ENCODE measurements at places on chromosomes 2 and 18.

GRCh38 chr2:190138032-190138431 lies 75.5 kb upstream of the MSTN start:
- DNase-seq = no peak

DNA sequence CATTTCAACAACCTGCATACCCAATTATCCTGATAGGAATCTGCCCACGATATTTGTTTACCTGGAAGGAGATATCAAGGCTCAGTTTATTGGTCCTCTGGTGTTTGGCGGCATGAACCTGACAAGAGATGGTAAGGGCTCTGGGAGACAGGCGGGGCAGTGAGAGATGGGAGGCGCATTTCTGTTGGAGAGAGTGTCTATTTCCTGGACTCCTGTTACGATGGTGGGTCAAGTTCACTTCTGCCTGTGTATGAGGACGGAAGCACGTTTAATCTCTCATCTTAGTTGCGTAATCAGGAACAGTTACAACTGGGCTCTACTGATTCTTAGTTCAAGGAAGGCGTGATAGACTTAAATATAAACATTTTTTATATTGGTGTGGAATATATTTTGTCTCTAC lies 8.9 kb downstream of the PDCL3 start:
- no peak for DNase-seq

DNA sequence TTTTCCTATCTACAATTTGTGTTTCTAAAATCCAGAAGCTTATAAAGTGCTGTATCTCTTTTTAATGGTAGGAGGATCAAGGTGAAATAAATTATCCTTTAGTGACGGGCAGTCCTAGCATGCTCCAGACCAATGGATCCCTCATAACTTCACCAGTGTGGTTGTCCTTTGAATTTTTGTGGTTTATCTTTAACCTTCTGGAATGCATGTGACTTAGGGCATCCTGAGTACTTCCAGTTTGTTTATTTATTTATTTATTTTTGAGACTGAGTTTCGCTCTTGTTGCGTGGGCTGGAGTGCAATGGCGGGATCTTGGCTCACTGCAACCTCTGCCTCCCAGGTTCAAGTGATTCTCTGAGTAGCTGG lies 40.4 kb downstream of the NUP35 start:
- DNase-seq = no peak

GRCh38 chr18:9561759-9562158 lies 52.6 kb downstream of the PPP4R1 start:
- no peak for DNase-seq

GRCh38 chr18:58221060-58221725 lies 177.2 kb downstream of the NEDD4L start:
- no peak for DNase-seq

DNA sequence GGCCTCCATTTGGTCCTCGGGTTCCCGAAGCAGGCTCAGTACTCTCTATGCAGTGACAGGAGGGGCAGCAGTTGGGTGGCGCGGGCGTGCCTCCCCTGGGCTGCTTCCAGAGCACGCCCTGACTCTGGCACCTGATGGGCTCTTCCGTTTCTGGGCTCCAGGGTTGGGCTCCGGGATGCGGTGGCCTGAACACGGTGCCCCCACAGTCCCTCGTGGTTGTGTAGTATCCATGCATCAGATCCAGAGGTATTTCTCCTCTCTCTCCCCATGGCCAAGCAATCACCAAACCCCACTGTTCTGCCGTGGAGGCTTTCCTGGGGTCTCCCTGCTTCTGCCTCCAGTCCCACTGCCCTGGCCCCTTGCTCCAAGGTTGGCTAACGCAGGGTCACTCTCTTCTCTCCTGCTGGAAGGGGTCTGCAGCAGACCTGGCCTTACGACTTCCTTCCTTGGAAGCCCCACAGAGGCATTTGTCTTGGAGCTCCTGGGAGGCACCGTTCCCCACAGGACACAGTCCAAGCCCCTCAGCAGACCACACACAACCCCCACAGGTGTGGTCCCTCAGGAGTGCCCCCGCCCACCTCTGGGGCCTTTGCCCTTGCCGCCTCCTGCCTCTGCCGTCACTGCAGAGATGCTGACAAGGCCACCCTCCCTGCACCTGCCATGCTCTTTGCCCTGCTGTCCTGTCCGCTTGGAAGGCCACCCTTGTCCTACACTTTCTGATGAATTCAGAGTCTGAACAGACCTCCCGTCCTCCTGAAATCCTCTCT lies 136.6 kb upstream of the ASB18 start:
- no peak for DNase-seq

GRCh38 chr2:80519699-80520291 lies 215.2 kb upstream of the LRRTM1 start:
- DNase-seq = no peak

Data from natural killer cell treated with Interleukin-12 subunit alpha and Interleukin-12 subunit beta and Interleukin-15 and Interleukin-18, amount 100 ng/mL, for 72 hours (primary cell).